ENCODE measurements at places on chromosomes 13 and 19.
A peak's percentile ranks its signal among the peaks of the same experiment; 100 is the strongest.

DNA sequence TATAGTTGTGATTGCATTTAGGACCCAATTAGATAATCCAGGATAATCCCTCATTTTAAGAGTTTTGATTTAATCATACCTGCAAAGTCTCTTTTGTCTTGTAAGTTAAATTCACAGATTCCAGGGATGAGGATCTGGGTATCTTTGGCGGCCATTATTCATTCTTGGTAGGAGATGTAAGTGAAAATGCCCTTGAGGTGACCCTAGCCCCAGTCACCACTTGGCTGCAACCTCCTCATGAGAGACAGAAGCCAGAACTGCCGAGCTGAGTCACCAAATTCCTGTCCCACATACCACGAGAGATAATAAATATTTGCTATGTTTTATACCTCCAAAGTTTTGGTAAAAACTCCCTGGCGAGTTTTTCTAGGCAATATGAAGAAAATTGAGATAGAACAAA, 389.4 kb downstream of the RFC3 start:
- no peak for DNase-seq

DNA sequence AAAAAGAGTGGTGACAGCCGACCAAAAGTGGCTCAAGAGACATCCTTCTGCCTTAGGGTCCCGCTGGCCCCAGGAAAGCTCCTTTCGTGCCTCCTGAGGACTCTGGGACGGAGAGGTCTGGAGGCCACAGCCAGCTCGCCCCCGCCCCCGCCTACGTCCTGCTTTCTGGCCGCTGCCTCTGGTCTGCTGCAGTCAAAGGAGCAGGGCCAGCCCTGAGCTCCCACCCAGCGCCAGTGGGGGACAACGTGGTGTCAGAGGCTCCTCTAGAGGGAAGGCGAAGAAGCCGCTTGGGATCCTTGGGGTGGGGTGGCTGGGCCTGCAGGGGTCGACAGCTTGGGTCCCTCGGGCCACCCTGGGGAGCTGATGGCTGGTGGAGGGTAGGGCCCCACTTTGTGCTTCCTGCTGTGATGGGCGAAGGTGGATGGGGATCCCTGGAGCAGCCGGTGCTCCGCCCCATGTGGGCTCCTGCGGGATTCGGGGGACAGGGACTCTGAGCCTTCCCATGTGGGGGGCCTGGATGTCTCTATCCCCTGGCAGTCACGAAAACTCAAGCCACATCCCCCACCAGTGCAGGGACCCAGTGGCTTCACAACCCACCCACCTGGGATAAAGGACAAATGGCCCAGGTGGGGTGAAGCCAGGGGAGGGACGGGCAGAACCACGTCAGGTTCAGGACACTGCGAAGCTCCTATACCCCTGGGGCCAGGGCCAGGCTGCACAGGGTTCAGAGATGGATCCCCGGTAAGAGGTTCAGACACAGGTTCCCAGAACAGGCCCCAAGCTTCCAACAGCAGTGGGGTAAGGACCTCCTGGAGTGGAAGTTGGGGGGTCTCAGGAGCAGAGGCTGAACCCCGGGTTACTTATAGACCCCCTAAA, 9.0 kb upstream of the DIRAS1 start:
- no peak for DNase-seq

DNA sequence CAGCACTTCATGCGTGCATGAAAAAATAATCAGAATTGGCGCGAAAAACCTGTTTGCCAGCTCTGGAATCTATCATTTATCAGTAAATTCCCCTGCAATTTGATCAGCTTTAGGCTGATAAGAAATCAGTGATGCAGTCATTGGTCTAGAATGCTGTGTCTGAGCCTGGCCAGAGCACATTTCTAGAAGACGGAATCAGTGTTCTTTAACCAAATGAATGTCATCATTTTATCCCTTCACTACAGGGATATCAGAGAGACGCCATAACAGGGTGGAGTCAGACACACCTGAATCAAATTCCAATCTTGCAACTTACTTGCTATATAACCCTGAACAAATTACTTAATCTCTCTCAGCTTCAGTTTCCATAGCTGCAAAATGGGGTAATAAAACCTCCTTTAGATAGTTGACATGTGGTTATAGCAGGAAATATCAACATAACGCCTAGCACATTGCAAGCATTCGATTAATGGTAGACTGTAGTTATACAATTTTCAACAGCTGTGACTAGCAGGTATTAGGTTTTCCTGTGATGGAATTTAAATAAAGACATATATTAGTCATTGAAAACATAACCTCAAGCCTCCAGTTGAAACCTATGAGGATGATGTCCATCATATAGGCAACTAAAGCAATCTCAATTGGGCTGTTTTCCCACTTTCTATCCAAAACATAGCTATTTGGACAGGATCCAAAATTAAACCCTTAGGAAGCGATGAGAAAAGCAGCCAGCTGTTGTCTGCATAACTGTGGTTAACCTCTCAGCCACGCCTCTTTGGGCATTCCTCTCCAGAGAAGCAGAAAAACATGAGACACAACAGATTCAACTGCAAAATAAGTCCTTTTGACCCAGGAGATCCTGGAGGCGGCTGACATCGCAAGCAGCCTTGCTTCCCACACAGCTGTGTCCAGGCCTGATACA, 51.6 kb upstream of the UBL3 start:
- DNase-seq = no peak

DNA sequence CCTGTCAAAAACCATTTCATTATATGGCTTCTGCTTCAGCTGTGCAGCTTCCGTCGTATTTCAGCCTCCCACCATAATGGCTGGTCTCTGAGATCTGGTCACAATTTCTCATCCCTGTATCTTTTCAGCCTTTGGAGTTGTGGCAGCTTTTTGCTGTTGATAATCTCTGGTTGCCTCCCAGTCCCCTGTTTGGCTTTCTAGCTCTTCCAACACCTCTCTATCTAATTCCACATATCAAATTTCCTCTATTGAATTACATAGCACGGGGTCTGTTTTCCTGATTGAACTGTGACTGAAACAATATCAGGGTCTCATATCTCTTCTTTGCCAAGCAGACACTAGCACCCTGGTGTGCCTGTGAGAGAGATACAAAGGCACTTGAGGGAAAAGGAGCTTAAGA, 222.1 kb upstream of the OBI1 start:
- DNase-seq = no peak

DNA sequence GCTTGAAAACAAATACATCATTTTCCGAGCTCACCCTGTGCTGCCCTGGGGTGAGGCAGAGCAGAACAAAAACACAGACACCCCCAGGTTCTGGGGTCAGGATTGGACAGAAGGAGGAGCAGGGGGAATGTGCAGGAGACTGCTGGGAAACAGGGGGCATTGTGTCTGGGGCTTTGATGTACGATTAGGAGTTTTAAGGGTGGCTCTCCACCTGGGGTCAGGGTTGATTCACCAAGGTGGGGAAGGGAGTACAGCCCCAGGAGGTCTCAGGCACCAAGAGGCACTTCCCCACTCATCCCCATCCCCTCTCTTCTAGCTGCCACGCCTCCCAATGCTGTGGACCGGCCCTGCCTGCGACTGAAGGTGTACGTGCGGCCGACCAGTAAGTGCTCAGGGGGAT, 12.6 kb downstream of the EFNA2 start:
- no peak for DNase-seq

DNA sequence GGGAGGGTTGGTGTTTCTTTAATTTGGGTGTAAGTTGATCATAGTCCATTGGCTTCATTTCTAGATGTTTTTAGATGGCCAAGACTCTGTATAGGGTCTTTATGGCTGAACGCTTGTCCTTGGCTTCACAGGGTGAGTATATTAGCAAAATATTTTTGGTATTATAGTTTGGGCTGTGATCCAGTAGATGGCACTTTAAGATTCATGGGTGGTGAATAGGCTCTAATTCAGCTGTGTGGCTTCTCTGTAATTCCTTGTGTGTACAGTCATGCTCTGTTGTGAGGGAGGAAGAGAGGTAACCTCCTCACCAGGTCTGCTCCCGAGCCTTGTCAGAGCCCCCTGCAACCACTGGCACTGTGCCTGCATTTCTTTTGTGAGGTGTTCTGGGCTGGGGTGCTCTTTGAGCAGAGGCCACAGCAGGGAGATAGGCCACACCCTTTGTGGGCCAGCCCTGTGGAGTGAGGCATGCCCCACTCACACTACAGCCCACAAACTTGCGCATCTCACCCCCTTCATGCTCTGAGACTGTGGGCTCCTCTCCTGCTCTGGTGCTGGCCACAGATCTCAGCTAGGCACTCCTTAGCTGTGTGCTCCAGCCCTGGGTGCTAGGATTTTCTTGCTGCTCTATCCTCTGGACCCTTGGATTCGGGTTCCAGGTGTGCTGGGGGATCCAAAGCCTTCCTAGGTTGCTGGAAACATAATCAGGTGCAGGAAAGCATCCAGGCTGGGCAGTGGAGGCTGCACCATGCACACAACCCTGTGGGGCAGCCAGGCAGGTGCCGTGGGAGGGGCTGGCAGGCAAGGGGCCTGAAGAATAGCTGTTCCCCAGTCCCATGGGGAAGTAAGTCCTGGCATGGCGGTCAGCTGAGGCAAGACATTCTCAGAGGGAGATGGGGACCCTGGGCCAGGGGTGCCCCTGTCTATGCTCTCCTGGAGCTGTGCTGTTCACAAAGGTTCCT, 193.9 kb downstream of the GPC5 start:
- DNase-seq = no peak

GRCh38 chr13:21075011-21075378, 13.6 kb upstream of the LATS2 start:
- DNase-seq = no peak

DNA sequence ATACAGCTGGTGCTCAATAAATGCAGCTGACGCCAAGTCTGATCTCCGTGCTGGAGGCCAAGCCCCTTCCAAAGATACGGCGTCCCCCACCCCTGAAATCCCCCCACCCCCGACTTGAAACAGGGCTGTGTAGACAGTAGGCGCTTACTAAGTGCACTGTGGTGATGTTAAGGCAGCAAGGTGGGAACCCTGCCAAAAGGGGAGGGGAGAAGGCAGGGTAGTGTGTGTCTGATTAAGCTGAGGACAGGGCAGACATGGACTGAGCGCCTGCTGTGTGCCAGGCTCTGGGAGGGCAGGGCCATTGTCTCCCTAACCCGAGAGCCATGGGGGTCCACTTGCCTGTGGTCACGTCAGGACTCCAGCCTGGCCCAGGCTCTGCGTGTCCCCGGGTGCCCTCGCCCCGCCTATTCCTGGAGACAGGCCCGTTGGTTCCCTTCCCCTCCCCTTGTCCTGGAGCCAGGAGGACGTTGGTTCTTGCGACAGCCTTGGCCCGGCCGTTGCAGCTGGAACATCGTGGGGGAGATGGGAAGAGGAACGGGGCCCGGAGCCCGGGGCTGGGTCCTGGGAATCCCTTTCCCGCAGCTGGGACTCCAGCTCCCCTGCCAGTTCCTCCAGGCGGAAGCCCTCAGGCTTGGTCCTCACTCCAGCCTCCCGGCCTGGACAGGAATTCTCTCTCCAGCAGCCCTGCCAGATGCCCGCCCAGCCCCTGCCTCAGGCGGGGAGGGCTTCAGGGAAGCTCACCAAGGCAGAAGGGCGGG, 1.7 kb upstream of the ELANE start:
- DNase-seq = peak; percentile 93

- no peak for DNase-seq
Observed at GRCh38 chr19:13984875-13985741, 21.0 kb downstream of the RFX1 start.
